ENCODE measurements at places on chromosomes 11 and 22.

- peak; percentile 76 for DNase-seq
Measured at GRCh38 chr11:44622190-44622650, 56.8 kb downstream of the CD82 start.

GRCh38 chr11:121417055-121417551 is 35.0 kb upstream of the SORL1 start:
- DNase-seq, result peak; percentile 91

DNA sequence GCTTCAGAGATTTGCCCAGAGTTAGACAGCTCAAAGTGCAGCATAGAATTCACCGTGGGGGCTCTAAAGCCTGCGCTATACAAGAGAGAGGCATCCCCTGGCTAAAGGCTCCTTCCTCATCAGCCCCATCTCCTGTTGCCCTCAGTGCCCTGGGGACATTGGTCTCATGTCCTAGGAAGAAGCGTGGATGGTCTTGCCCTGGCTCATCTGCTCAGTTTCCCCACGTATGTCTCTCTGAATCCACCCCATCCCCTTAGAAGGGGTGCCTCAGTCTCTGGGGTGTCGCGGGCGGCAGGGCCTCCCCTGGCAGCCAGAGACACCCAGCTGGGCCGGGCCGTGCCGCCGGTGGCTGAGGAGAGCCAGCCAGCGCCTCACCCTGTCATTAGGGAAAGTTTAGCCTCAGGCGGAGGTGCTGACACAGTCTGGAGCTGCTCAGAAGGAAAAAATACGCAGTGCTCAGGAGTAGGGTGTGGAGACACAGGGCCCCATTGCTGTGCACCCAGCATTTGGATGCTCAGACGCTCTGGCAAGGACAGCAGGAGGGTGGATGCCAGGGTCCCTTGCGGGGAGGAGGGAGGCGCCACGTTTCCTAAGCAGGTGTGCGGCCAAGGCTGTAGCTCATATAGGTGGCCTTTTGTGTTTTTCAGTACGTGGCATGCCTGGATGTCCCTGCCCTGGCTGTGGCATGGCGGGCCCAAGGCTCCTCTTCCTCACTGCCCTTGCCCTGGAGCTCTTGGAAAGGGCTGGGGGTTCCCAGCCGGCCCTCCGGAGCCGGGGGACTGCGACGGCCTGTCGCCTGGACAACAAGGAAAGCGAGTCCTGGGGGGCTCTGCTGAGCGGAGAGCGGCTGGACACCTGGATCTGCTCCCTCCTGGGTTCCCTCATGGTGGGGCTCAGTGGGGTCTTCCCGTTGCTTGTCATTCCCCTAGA is 1.3 kb downstream of the SLC39A13 start:
- no peak for DNase-seq

- DNase-seq, result no peak
Measured at GRCh38 chr11:32705309-32706033, 89.0 kb downstream of the CCDC73 start.

DNA sequence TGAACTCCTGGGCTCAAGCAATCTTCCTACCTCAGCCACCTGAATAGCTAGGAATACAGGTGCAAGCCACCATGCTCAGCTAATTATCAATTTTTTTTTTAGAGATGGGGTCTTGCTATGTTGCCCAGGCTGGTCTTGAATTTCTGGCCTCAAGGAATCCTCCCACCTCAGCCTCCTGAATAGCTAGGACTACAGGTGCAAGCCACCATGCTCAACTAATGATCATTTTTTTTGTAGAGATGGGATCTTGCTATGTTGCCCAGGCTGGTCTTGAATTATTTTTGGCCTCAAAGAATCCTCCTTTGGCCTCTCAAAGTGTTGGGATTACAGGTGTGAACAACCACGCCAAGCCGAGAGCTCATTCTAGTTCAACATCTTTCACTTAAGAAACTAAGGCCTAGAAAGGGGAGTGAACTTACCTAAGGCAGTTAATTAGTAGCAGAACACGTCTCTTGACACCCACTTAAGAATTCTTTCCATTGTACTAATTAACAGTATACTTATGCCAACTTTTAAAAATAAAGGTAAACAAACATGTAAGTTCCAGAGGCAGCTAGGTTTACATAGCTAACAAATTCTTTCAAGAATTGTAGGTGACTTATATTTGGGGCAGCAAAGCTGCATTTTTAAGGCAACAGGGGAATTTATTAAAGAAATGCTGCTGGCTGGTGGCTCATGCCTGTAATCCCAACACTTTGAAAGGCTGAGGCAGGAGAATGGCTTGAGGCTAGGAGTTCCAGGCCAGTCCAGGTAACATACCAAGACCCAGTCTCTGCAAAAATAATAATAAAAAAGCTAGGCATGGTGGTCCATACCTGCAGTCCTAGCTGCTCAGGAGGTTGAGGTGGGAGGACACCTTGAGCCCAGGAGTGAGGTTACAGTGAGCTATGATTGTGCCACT is 9.6 kb downstream of the ZBED5 start:
- no peak for DNase-seq

- no peak for DNase-seq
Measured at GRCh38 chr11:73192272-73192671, 25.8 kb upstream of the P2RY2 start.

- peak; percentile 60 for DNase-seq
Measured at GRCh38 chr11:31874631-31875191, 63.6 kb upstream of the PAX6 start.

GRCh38 chr11:3807909-3808860 is at the start of gene PGAP2:
Gene PGAP2, plus strand, starts transcription at chr11:3808560. Its CDS starts 2,700 bp downstream, at chr11:3811260.
- no peak for DNase-seq

- no peak for DNase-seq
Measured at GRCh38 chr22:45577746-45578523, 75.3 kb downstream of the FBLN1 start.

Data from vagina (tissue), 2 donors.